ENCODE measurements at places on chromosomes 1 and 21.

DNA sequence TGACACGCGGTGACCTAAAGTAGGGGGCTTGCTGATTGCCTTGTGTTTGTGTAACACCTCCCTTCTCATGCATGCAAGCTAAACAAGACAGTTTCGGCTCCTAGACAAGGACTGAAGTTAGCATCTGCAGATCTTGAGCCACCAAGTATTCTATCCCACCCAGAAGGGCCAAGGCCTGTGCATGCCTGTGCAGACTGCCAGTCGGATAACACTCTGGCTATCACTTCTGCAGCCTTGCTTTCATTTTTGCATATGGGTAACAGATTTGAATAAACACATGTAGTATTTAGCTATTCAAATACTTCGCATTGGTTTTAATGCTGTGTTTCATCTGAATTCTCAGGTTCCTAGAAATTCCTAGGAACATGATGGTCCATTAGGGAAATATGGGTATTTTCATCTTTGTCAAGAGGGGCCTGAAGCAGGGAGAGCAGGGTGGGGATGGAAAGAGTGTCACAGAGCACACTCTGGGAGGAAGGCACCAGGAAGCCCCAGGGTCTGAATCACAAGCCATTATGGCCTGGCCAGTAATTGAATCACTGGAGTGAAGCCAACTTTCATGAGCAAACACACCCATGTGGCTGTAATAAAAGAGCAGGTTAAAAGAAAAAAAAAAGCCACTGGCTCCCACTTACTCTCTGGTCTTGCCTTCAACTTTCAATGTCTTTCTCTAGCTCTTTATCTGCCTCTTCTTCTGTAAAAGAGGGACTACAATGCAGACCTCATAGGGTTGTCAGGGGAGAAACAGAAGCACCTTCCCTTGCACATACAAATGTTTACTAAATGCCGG, 28.3 kb downstream of the GADD45A start:
- DNase-seq = peak; percentile 63

DNA sequence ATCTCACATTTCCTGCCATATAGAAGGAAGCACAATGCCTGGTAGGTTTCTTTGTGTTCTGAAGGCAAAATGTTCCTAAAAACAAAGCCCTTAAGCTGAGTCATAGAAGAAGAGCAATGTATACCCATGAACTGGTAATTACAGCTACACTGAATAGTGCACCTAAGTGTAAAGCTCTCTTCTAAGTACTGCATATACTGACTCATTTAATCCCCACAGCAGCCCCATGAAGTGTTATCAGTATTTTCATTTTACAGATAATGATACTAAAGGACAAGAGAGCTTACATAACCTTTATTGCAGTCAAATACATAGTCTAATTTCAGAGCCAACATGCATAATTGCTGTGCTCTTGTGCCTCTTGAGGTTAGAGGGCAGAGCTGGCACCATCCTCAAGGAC, 239.9 kb downstream of the DPYD start:
- no peak for DNase-seq

DNA sequence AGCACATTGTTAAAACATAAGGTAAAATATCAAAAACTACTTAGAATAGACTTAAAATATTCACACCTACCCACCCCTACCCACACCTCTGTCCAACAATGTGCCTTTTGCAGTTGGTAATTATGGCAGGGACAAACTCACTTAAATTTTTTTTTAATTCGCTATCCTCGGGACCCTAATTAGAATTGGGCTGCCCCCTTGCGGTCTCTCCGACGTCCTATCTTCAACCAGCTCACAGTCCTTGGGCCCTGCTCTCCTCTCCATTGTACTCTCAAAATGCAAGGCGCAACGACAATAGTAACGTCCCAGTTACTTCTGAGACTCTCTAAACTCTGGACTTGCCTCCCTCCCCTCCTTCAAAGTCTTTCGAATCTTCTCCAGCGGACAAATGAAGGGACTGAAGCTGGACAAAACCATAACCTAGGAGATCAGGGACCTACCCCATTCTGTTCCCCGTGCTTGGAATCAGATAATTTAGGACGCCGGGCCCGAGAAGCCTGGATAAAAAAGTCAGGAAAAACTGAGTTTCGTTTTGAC, 1.1 kb upstream of the CIART start:
- peak; percentile 74 for DNase-seq

DNA sequence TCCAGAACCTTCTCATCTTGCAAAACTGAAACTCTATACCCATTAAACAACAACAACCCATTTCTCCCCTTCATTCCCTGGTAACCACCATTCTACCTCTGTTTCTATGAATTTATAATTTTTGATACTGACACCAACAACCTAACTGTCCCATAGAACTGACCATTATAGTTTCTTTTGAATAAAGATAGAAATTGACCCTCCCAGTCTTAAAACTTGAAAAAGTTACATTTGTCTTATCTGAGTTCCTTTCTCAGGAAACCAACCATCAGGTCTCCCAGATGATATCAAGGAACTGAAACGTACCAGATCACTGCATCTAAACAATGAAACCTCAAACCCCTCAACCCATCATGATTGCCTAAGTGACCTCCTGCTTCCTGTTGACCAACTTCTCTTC, 27.1 kb downstream of the RNF115 start:
- DNase-seq = peak; percentile 23

DNA sequence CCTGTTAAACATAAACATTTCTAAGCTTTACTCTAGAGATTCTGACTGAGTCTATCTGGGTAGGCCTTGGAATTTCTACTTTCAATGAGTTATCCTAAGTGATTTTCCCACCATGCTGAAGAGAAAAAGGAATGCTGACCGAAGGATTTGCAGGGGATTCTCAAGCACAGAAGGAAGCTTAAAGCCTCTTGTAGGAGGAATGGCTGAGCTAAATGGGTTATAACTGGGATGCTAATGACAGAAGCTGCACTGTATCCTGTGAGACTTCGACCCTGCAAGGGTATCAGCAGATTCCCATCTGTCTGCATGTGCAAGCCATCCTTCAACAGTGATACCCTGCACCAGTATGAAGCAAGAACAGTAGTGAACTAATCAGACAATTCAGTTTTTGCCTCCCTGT, 35.4 kb downstream of the SLC35D1 start:
- DNase-seq = no peak

GRCh38 chr1:57784356-57784755, 360.5 kb upstream of the DAB1 start:
- no peak for DNase-seq
